Kidney glomerular epithelial cell (primary cell): ENCODE measurements at places on chromosomes 11 and 22.

DNA sequence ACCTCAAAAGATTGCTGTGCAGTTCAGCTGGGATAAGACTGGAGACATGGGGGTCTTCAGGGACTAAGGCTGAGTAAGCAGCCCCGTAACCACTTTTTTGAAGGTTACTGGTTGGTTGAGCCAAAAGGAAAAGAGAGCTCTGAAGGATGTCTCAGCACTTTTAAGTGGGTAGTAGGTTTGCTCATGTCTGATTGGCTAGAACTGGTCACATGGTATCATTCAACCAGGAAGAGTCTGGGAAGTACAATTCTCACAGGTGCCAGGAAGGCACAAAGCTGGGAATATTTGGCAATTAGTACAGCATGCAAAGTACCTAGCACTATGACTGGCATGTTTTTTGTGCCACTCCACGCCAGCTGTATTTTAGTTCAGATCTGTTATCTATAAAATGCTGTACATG, 58.1 kb downstream of the SNX19 start:
- no peak for DNase-seq

DNA sequence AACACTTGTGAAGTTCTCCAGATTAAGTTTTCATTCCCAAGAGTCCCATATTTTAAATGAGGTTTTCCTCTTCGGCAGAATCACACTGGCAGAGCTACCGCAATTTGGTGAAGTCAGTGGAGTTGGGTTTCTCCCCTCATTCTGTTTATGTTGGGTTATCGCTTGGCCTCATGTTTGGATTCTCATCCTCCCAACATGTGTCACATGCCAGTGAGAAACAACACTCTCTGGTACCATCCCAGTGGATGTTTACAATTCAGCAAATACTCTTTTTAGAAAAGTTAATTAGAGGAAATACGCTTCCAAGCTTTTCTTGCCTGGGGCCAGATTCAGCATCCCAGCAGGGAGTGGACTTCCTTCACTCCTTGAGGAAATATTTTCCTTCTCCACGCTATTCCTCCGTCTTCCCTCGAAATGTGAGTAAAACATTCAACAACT, 2.1 kb downstream of the PAMR1 start:
- DNase-seq = no peak

GRCh38 chr11:61119571-61119970, 17.3 kb downstream of the CD5 start:
- DNase-seq = no peak

DNA sequence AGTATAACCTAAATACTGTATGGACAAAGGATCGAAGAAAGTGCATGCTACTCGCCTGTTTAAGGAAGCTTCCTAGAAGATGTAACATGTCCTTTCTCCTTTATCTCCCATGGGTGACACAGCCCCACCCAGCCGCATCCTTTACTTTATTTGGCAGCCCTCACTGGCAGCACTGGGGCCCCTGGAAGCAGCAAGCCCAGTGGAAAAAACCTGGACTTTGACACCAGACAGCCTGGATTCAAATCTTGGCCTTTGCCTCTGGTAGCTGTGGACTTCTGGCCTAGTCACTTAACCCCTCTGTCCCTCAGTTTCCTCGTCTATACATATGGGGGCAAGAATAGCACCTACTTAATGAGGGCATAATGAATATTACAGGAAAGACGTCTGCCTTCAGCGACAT, 67.1 kb downstream of the MYEOV start:
- DNase-seq = no peak

DNA sequence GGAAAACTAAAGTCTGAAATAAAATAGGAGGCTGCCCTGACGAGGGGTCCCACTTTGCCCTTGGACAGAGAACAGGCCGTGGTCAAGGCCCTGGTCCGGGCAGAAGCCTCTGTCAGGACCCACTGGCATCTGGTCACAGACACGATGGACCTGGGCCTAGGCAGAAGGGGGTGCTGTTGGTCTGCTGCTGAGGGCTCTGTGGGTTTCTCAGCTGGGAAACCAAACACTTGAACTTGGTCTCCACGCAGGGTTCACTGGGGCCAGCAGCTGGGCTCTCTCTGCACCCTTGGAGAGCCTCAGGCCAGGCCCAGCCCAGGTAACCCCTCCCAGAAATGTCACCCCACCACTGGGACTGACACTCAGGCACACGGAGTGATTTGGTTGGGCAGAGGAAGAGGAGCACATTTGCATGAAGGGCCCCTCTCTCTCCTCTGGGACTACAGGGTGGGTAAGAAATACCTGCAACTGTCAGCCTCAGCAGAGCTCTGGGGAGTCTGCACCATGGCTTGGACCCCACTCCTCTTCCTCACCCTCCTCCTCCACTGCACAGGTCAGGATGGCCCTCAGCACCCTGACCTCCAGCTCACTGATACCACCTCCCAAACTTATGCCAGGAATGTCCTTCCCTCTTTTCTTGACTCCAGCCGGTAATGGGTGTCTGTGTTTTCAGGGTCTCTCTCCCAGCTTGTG, 48.1 kb upstream of the TOP3B start:
- no peak for DNase-seq

GRCh38 chr11:67671211-67671520, 3.3 kb downstream of the ALDH3B2 start:
- DNase-seq = no peak
